ENCODE measurements at places on chromosomes 3 and 15.

GRCh38 chr3:38634111-38634510 is 15.4 kb downstream of the SCN5A start:
- DNase-seq, result peak; percentile 34

- DNase-seq, result no peak
Measured at GRCh38 chr3:15094187-15094875, 4.6 kb downstream of the RBSN start.

DNA sequence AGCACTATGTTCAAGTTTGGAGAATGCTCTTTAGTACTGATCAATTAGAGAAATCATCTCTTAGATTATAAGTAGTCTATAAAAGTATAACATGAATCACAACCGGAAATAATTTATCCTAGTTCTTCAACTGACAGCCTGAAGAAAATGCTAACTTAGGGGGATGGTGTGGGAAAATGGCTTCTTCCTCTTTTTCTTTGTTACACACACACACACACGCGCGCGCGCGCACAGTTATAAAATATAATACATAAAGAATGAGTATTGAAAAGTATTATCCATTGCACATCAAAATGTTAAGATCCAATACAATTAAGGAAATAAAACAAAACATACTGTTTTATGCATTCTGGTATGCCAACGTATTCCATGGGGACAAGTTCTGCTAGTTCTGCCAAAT is 11.2 kb upstream of the GTF2A2 start:
- DNase-seq, result no peak

- no peak for DNase-seq
Measured at GRCh38 chr15:64928626-64929220, 17.0 kb downstream of the ANKDD1A start.

DNA sequence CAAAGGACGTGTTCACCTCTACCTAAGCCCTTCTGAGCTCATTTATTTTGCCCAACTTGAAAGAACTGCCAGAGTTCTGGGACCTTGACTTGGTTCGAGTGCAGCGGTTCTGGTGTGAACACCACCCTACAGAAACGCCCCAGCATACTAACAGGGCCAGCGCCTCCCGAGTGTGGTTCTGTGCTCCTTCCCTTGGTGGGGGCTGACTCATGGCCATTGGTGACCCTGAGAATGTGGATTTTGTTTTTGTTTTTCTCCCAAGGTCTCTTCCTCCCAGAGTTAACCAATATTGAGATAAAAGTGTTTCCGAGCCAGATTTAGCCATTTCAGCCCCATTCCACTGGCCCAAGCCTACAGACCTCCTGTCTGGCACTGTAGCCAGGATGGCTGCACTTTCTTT is 27.9 kb downstream of the SEMA7A start:
- no peak for DNase-seq

DNA sequence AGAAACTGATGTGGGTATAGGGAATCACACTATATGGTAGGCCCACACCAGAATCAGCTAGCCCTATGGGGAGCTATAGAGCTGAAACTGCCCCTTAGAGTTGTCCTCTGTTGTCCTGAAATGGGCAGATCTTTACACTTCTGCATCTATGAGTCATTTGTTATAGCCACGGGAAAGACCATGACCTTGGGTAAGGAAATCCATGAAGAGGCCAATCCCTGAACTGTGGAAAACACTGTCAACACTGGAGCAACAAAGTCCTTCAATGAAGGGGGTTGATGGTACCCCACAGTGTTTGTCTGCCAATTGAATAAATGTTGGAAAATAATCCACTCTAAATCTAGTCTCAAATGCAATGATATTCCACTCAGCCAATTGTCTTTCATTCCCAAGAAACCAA is 5.2 kb upstream of the CD200R1 start:
- DNase-seq, result no peak

DNA sequence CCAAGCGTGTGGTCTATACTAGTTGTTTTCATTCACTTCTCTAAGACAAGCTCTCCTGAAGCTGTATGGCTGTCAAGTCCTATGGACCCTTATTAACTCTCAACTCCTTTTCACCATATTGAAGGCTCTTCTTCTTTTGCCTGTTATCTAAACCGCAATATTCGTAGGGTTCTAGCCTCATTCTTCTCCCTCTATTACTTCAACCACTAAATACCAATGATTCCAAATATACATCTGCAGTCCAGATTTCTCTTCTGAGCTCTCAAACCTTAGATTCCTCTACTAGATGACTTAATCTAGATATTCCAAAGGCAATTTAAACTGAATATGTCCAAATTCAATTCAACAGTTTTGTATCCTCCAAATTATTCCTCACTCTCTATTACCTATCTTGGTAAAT is 24.6 kb downstream of the AQR start:
- no peak for DNase-seq

- no peak for DNase-seq
Measured at GRCh38 chr3:138082992-138083386, 32.4 kb downstream of the DZIP1L start.

DNA sequence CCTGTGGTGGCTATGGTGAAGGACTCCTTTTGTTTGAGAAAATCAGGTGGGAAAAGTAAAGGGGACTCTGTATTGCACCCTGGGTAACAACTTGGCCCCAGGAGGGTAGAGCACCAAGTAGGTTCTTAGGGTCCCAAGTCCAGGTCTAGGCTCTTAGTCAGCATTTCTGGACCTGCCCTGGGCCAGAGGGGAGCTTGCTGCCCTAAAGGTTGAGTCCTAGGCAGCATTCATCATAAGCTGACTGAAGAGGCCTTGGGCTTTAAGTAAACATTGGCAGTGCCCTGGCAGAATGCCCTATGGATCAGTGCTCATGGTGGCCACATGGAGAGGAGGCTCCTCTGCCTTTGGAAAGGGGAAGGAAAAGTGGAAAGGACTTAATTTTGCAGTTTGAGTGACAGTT is 268.5 kb upstream of the CTNNB1 start:
- DNase-seq, result no peak

GRCh38 chr3:96915445-96915844 is 101.1 kb downstream of the EPHA6 start:
- DNase-seq, result no peak

- DNase-seq, result no peak
Measured at GRCh38 chr15:90820481-90820880, 47.9 kb upstream of the FURIN start.

GRCh38 chr3:127014536-127015281 is 31.8 kb downstream of the PLXNA1 start:
- no peak for DNase-seq

- DNase-seq, result no peak
Measured at GRCh38 chr3:167908746-167909503, 173.4 kb downstream of the SERPINI1 start.

GRCh38 chr3:10294030-10294586 is 1.4 kb upstream of the GHRL start:
- DNase-seq, result no peak

DNA sequence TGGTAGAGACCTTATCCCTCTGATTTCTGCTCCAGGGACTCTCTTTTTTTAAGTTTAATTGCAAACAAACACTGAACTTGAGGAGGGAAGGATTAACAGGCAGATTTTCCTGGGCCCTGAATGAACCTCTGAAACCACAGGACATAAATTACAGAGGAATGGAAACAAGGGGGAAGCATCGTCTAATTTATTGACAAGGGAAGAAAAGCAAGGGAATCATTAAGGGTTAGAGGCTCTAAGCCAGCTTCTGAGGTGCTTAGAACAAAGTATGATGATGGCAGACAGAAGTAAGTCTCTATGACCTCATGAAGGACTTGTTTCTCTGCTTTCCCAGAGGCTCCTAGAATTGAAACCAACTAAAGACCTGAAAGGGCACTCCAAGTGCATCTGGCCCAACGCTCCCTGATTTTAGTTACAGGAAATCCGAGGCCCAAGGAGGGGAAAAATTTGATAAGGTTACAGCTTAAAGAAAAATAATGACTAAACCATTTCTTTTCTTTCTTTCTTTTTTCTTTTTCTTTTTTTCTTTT is 244.7 kb upstream of the NR2E3 start:
- DNase-seq, result no peak

DNA sequence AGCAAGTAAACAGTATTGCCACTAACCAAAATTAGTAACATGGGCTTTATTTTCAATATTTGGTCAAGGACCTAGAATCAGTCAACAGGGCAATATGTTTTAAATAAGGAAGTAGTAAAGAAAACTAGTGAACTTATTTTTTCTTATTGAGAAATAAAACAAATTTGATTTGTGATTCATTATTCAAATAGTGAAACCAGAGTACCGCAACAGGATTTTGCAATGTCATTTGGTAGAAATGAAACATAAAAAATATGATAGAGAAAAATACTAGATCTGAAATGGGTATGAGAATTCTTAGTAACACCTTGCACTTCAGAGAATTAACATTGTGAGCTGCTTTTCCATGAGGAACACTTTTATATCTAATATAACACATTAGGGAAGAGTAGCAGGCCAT is 291.8 kb upstream of the GBE1 start:
- DNase-seq, result no peak

GRCh38 chr15:98422130-98422478 is 226.2 kb upstream of the IGF1R start:
- no peak for DNase-seq
